ENCODE measurements at places on chromosomes 1 and 21.

DNA sequence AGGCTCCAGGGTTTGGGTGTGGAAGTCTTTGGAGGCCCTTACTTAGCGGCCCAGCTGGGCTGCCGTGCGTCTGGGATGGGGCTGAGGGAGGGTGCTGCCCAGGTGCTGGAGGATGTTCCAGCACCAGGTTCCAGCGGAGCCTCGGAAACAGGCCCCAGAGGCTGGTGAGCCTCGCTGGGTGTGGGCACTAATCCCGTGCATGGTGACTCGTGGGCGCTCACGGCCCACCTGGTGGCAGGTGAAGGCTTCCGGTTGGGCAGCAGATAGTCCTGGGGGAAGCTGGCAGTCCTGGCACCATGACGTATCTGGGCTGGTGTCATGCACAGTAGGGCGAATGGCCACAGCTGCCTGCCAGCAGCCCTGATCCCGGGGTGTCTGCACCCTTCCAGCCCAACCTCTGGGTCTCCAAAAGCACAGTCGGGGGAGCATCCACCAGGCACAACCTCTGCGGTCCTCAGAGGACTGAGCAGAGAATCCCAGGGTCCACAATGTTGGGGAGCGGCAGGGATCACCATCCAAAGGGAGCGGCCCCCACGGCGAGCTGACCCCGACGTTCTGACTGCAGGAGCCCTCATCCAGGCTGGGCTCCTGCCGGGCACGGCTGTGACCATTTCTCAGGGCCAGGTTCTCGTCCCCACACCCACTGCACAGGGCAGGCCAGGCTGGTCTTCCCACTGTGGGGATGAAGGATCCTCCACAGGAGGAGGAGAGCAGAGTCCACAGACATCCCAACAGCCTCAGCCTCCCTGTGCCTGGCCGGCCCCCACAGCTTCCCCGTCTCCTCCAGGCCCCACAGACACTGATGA, 25.3 kb downstream of the FTCD start:
- DNase-seq = no peak

DNA sequence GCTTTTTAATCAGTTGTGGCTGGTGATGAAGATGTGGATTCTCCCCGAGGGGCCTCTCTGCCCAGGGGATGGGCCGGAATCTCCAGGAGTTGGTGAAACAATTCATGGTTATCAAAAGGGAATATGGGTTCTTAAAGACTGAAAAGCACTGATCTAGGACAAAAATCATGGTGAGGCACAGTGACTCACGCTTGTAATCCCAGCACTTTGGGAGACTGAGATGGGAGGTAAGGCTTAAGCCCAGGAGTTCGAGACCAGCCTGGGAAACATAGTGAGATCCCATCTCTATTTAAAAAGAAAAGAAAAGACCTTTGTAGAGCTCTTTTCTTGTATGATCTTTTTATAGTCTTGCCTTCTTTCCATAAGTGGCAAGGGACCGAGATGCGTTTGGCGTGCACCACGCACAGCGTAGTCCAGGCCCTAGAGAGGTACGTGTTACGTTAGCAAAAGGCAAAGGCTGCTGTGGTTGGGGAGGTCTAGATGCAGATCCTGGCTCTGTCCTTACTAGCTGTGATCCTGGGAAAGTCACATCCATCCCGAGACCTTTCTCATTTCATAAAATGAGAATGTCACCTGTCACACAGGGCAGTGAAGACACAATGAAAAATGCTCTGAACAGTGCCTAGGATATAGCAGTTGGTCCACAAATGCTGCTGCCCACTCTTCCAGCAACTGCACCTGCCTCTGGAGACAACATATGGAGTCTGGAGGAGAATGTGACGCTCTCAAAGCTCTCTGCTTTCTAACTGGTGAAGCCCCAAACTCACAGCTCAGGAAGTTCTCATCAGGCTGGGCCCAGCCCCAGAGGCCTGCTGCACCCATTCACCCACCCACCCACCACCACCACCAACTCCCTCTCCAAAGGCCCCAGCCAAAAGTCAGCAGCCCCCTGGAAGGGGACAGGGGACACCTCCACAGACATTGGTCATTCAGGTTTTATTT, 54.8 kb downstream of the KIF21B start:
- no peak for DNase-seq

DNA sequence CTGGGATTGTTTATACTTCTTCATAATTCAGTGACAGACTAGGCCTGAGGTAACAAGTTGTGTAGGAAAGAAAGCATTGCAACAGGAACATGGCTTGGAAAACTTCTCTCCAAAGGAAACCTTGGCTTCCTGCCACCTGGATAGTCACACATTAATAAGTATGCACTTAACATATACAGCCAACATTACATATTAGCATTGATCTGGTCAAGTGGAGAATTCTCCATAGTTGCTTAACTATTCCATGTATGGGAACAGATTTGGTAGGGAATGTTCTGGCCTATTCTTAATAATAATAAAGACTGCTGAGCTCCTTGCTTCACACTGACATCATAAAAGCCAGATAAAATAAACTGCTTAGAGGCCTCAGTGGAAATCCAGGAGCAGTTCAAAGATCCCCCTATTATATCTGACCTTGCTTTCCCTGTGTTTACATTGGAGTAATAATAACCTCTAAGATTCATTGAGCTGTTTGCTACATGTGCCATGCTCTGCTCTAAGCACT, 27.2 kb upstream of the NFIA start:
- no peak for DNase-seq

DNA sequence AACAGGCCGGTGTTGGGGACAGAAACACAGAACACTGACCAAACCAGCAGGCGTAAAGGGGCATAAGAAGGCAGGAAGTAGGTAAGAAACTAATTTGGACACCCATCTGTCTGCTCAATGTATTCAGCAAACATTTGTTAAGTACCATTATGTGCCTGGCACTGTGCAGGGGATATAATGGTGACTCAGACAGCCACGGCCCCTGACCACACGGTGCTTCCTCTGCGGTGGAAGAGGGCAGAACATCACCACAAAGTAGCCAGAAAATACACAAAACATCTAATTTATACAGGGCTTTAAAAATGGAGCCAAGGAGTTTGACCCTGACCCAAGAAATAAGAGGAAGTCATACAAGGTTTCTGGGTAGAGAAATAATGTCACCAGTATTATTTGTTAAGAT, 12.9 kb downstream of the DNAJC11 start:
- no peak for DNase-seq

- DNase-seq = no peak
Observed at GRCh38 chr1:3817138-3817740, 20.9 kb upstream of the LRRC47 start.

DNA sequence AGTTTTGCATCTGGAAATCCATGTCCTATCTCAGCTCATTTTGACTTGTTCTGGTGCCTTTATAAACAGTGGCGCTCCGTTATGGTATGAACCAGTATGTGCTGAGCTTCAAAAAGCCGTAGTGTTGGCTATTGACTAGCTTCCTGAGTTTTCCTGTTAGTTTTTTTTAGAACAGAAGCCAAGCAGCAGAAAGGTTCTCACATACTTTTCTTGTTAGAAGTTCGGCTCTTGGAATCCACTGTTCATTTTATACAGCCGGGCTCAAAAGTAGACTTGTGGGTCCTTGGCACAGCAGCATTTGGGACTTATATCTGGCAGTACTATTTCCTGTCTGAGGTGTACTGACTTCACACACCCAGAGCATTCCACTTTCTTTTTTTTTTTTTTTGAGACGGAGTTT, 63.8 kb downstream of the TBCE start:
- no peak for DNase-seq

DNA sequence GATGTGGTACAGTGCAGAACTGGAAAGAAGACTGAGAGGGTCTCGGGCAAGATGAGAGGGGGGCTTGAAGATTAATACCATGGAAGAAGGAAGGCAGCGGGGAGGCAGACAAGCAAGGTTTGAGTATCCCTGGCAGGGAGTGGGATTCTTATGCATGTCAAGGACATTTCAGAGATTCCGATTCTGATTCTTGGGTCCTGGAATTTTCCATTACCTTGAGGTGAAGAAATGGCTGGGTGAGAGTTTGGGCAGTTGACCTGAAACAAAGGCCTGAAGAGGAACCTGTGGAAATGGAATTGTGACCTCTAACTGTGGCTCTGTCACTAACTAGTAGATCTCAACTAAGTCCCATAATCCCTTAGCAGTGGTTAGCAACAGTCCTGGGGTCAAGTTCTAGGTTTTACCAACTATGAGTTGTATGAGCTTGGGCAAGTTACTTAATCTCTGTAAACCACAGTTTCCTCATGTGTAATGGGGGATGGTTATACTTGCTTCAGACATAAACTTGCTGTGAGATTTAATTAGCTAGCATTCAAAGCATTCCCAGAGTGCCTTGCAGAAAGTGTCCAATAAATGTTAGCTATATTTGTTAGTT, 8.6 kb upstream of the ACTN2 start:
- no peak for DNase-seq

GRCh38 chr1:20666146-20666545, 5.0 kb upstream of the DDOST start:
- DNase-seq = no peak

GRCh38 chr1:66261364-66261763, 272.6 kb upstream of the SGIP1 start:
- DNase-seq = no peak

- no peak for DNase-seq
Observed at GRCh38 chr1:43854473-43854872, 79.1 kb upstream of the ARTN start.

DNA sequence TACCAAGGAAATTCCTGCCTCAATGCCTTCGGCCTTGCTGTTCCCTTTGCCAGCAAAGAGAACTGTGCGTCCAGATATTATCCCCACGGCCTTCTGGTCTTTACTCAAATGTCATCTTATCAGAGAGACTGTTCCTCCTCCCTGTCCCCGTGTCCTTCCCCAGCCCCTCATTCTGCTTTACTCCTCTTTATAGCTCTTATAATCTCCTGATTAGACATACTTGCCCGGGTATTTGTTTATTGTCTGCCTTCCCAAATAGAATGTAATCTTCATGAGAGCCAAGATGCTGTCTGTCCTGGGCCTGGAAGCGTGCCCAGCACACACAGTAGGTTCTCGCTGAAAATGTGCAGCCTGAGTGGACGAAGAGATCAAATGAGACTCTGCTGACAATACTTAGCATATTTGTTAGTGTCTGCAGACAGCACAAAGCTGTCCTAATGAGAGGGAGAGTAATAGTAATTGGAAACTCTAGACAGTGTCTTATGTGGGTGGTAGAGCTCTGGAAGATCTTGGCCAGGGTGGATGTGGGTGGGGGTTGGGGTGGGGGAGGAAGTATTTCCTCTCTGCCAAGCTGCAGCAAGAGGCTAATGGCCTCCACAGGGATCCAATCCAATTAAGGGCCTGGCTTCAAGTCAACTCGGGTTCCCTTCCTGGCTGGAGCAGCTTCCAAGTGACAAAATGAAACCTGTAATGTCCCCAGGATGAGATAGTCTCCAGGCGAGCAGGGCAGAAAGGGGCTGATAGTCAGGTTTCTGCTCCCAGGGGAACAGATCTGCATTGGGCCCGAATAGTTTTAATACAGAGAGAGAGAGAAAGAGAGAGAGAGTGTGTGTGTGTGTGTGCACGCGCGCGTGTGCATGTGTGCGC, 9.5 kb upstream of the CLIC4 start:
- no peak for DNase-seq

DNA sequence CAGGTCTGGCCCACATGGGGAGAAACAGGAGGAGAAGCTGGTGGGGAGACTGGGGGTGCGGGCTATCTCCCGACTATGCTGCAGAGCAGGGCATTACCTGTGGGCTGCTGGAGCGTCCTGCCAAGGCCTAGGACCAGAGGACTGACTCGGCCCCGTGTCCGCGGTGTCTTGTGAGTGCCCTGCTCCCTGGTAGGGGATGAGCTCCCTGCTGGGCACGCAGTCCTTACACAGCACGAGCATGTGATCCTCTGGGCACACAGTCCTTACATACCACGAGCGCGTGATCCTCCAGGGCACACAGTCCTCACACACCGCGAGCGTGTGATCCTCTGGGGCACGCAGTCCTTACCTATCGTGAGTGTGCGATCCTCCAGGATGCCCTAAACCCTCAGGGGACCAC, 31.8 kb upstream of the CSF3R start:
- no peak for DNase-seq

GRCh38 chr21:39084979-39085729, 98.1 kb downstream of the PSMG1 start:
- no peak for DNase-seq

GRCh38 chr21:39694750-39695149, 50.2 kb upstream of the IGSF5 start:
- DNase-seq = no peak

GRCh38 chr1:74343216-74343615, 108.0 kb downstream of the TNNI3K start:
- no peak for DNase-seq

GRCh38 chr1:23701310-23701709, 9.7 kb downstream of the RPL11 start:
- no peak for DNase-seq

GRCh38 chr1:233241759-233242158, 53.8 kb downstream of the PCNX2 start:
- DNase-seq = no peak

DNA sequence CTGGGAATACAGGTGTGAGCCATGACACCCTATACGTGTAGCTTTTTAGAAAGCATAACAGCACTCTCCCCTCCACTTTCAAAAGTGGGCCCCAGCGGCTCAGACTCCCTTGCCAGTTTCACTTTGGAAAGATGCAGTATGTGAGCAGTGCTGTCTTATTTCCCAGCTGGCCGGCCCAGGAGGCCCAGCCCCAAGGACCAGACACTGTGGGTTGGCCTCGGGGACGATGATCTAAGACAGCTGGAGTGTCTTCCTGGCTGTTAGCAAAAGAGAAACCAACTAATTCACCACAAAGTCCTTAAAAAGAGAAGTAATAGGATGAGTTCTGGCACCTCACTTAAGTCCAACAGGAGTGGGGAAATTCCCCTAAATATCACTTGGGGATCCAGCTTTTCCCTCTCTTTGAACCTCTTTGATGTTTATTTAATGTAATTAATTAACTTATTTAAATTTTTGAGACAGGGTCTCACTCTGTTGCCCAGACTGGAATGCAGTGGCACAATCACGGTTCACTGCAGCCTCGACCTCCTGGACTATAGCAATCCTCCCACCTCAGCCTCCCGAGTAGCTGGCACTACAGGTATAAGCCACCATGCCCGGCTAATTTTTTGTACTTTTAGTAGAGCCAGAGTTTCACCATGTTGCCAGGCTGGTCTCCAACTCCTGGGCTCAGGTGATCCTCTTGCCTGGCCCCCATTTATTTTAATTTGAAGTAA, 17.6 kb upstream of the CLIC4 start:
- DNase-seq = no peak

GRCh38 chr1:17163789-17164666, 40.9 kb upstream of the PADI1 start:
- no peak for DNase-seq

GRCh38 chr1:6347641-6348487, 45.7 kb downstream of the ACOT7 start:
- DNase-seq = peak; percentile 44

GRCh38 chr1:93437976-93438605, 9.8 kb upstream of the FNBP1L start:
- DNase-seq = no peak

GRCh38 chr1:150160964-150161621, 11.4 kb downstream of the PLEKHO1 start:
- no peak for DNase-seq

- DNase-seq = no peak
Observed at GRCh38 chr1:180363246-180363995, 133.4 kb downstream of the LHX4 start.

GRCh38 chr1:36524359-36525062, 41.8 kb upstream of the CSF3R start:
- no peak for DNase-seq

GRCh38 chr1:198633675-198634121, 5.1 kb upstream of the PTPRC start:
- DNase-seq = no peak
